ENCODE measurements at places on chromosomes 4 and X. TPM values are rescaled to one million over a fixed set of nuclear protein-coding genes. Genes with fewer than 3 reads are reported as not detected.

- no peak for DNase-seq
Observed at GRCh38 chrX:41108007-41108406, 22.8 kb downstream of the USP9X start.

- DNase-seq, result peak; percentile 4
Observed at GRCh38 chr4:187887906-187888305, 107.7 kb upstream of the ZFP42 start.

DNA sequence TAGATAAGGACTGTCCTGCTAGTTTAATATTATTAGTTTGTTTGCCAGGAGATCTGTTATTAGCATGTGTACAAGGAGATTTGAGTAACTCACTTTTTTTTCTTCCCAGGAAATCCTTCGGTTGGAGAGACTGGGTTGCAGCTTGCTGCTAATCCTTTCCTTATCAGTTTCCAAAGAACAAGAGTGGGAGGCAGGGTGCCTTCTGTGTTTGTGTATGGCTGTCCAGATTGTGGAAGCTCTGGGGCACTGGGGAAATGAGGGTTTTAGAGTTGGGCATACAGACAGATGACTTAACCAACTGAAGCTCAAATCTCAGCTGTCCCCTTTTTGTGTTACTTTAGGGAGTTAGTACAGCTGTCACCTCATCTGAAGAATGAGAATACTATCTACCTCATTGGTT lies 12.6 kb upstream of the SUPT20HL1 start:
- DNase-seq, result no peak

DNA sequence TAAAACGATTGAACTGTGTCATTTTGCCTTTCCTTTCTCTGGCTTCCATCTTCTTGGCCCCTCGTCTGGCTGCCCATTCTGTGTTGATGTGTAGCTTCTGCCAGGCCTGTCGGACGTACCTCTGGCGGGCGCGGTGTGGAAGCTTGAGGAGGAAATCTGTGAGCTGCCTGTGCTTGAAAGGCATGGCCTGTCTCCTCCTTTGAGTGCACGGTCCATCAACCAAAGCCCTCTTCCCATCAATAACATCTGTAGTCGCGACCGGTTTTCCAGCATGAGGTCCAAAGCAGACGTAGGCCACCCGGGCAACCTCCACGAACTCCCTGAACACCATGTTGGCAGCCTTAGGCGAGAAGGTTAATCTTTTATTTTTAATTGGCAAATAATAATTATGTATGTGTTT lies 202.7 kb downstream of the CRLF2 start:
- DNase-seq, result no peak

DNA sequence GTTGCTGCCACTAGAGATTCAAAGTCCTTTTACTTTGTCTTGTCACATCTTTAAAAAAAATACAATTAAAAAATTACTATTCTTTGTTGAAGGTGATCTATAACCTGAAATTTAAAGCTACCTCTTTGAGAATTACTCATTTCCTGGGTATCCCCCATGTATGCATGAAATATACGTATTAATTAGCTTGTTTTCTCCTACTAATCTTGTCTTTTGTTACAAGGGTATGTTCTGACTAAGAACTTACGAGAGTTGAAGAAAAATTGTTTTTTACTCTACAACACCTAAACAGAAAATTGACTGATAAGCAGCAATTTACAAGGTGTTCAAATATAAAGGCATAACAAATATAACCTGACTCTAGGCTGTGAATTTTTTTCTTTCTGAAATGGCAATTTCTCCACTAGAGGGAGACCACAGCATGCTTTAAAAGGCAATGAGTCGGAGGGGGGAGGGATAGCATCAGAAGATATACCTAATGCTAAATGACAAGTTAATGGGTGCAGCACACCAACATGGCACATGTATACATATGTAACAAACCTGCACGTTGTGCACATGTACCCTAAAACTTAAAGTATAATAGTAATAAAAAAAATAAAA lies 249.6 kb downstream of the OPHN1 start:
- peak; percentile 61 for DNase-seq

GRCh38 chrX:16585486-16586376 lies 64.2 kb upstream of the S100G start:
- no peak for DNase-seq

DNA sequence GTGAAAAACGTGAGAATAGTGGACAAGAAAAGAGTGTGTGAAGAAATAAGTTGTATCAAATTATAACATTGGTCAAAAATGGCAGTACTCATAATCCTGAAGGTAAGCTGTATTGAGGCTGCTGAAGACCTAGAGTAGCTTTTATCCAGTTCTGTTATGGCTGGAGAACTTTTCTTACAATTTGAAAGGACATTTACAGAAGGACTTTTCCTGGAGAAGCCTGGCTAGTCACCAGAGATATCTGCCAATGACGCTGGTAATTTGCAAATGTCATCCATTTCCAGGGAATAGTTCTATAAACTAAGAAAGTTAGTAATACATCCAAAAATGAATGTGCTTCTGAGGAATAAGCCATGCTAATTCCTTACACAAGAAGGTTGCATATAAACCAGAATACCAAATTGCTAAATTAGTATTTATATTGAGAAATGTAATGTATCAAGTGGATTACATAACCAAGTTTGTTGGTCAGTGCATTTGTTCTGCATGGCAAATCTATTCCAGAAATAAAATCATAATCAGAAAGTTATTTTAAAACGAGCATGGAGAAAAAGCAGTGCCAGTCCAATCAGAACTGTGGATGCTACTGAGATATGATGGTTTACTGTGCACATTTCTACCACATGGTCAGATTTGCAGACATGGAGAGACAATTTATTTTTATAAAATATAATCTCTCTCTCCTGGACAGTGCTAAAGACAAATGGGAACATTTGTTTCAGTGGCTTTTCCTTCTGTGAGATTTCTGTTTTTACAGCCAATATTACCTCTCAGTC lies 743.7 kb upstream of the HS3ST1 start:
- no peak for DNase-seq

GRCh38 chr4:45741897-45742296 lies 382.0 kb downstream of the GABRG1 start:
- no peak for DNase-seq

GRCh38 chrX:150449313-150449712 lies 86.2 kb downstream of the MAMLD1 start:
- no peak for DNase-seq

DNA sequence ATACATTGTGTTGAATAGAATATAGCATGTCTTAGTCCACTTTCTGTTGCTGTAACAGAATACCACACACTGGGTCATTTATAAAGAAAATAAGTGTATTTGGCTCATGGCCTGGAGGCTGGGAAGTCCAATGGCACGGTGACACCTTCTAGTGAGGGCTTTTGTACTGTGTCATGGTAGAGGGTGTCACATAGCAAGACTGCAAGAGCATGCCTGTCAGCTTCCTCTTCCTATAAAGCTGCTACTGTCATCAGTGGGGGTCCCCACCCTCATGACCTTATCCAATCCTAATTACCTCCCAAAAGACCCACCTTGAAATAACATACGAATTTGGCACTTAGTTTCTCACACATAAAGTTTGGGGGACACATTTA lies 193.2 kb downstream of the PTTG2 start:
- DNase-seq, result no peak

DNA sequence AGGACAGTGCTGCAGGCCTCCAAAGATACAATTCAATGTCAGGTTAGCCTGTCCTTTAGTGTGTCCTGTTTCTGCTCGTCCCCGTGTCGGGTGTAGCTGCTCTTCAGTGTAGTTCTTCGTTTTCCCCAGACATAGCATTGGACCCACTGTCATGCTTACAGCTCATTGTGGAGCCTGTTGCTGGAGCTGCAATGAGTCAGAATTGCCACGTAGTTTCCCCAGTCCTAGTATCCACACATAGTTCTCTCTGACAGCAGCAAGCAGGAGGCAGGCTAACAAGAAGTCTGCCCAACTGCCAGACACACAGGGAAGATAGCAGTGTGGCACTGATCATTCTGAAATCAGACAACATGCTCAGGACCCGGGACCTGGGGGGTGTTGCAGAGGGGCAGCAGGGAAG lies 49.2 kb downstream of the MOSPD2 start:
- DNase-seq, result no peak

- DNase-seq, result no peak
Observed at GRCh38 chr4:168769837-168770236, 240.2 kb downstream of the CBR4 start.

GRCh38 chr4:90152024-90152423 lies 24.8 kb downstream of the CCSER1 start:
- DNase-seq, result no peak

DNA sequence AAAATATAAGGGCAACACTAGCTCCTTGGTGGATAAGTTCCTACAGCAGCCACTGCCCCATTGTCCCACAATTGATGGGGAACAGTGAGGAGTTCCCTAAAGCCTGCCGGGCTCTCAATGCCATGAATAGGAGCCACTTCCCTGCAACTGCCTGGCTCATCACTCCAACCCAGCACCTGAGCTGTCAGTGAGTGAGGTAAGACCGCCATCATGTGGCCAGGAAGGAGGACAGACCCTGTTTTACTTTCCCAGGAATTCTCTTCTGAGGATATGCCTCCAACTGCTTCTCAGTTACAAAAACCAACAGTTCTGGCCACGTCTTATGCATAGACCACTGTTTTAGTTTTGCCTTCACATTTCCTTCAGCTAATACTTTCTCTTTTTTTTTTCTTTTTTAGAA lies 45.5 kb downstream of the SRPX start:
- peak; percentile 72 for DNase-seq

GRCh38 chrX:22171287-22172060 lies 101.2 kb upstream of the CBLL2 start:
- DNase-seq, result peak; percentile 18

GRCh38 chrX:45077748-45078424 lies 122.8 kb downstream of the DIPK2B start:
- DNase-seq, result no peak

Gene CENPI
- total RNA-seq, result 34.8 TPM

Gene GAGE12H
- total RNA-seq, result not detected

Gene BRS3
- not detected for total RNA-seq

Gene MAGEB16
- total RNA-seq, result not detected

Gene FREM3
- not detected for total RNA-seq

Gene GPR34
- total RNA-seq, result not detected

Measured in A673 (cell line).